ENCODE measurements at places on chromosomes 12 and 14.

GRCh38 chr14:99321236-99321925, 49.4 kb upstream of the BCL11B start:
- DNase-seq, result no peak

DNA sequence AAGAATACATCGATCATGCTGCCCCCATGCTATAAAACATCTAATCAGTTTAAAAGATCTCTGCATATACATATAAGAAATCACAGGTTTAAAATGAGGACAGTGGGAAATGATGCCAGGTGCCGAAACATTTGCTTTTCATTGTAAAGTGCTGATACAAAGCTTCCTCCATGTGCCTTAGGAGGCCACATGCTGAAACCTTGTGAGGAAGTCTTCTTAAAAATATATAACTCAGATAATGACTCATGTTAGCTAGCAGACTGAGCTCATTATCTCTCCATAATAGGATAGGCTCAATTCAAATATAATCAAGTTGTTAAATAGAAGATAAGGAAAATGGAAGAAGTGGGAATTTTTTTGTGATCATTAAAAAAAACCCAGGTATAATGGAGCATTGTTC, 65.9 kb downstream of the RFX4 start:
- no peak for DNase-seq

DNA sequence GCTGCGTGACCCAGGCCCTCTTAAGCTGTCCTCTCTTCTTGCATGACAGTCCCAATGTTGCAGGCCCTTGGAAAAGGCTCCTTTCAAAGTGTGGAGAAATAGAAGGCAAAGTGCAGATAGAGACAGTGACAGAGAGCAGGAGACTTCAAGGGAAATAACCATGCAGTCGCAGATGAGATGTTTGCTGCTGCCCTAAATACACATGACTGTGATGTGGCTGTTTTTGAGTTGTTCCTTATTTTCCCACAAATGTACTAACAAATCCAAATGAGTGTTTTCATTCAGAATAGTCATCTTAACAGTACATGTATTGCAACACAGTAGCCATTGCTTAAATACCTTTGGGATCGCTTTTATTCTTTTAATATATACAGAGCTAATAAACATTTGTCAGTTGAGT, 101.6 kb downstream of the SLC15A5 start:
- DNase-seq, result no peak

DNA sequence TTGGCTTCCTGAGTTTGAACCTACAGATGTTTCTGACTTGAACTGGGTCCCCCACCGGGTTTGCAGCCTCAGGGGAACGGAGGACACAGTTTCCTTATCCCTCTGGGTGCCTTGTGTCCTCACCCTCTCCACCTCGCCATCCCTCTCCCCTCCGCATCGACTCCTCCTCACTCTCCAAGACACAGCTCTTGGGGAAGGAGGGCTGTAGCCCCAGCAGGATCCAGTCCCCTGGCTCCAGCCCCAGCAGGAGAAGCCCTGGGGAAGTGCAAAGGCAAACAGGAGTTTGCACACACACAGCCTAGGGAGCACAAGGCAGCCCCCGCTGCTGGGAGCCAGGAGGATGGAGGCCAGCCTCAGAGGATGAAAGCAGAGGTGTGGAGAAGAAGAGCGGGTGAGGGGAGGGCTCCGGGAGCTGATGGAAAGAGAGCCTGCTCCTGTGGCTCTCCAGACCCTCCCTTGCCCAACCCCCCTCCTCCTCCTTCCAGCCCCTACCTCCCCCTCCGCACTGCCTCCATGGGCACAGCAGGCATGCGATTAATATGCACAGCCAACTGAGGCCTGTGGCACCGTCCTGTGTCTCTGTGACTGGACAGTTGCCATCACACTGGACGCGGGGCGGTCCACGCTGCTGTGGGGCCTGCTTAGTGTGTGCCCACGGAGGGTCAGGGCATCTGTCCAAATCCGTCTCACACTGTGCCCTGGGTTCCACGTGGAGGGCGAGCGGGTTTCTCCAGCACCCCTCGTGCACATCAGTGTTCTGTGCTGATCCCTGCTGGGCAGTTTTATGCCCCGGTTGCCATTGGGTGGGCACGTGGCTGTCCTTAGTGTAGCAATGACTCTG, 193.7 kb upstream of the DIO3 start:
- DNase-seq, result no peak

DNA sequence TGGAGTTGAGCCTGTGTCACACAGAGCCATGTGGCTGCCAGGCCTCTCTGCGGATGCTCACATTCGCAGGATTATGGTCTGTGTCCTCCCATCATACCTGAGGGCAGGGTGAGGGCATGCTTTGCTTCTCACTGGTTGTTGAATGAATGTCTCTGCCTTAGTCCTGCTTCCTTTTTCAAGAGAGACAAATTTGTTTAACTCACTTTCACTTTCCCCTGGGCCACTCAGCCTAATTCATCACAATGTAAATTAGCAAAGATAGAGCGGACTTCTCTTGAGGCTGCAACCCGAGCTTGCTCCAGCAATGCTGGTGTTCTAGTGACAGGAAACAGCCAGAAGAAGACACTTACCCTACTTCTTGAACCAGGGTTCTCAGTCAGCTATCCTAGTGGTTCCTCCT, 35.5 kb upstream of the PAX9 start:
- no peak for DNase-seq

DNA sequence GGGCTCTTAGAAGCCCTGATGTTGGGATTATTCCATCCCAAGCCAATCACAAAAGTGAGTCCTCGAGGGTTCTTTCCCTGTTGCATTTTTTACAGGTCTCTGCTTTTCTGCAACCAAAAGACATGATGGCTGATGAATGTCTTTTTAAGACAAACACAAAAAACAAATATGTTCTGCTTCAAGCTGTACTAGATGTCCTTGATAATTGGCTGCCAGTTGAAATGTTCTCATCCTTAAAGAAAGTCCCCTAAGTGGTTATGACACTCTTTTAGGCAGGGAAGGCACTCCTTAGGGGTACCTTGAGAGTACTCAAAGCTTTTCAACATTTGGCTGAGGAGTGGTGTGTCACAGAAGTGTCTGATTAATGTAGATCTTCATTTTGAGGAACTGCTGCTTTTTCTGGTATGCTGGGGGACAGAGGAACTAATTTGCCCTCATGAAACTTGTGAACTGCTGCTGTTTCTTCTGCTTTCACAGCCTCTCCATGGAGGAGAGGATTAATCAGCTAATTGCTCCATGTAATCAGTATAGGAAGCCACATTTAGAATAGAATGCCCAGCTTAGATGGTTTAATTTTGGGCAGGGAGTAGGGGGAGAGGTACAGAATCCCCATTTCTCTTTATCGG, 22.8 kb upstream of the IGF1 start:
- DNase-seq, result no peak

- DNase-seq, result no peak
Measured at GRCh38 chr14:50103558-50103957, 12.8 kb downstream of the VCPKMT start.

GRCh38 chr12:92122941-92123779, 22.5 kb downstream of the BTG1 start:
- DNase-seq, result no peak

DNA sequence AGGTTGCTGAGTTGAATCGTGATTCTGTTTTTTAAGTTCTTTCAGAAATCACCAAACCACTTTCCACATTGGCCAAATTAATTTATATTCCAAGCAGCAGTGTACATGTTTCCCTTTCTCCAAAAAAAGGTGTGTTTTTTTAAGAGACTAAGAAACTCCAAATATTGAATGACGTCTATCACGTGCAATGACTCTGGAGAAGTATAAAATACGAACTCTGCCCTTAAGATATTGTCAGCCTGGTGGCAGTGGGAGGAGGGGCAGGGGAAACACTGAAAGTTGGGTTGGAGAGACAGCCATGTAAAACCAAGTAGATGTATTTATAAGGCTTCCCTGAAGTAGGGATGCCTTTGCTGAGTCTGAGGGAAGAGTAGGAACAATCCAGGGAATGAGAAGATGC, 50.1 kb upstream of the DHRS4 start:
- no peak for DNase-seq

DNA sequence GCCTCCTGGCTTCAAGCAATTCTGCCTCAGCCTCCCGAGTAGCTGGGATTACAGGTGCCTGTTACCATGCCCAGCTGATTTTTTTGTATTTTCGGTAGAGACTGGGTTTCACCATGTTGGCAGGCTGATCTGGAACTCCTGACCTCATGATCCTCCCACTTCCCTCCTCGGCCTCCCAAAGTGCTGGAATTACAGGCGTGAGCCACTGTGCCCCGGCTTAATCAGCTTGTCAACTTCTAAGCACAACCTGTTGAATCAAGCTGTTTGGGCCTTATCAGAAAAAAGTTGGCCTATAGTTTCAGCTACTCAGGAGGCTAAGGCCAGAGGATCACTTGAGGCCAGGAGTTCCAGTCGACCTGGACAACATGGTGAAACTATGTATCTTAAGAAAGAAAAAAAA, 7.9 kb downstream of the MARK3 start:
- no peak for DNase-seq

DNA sequence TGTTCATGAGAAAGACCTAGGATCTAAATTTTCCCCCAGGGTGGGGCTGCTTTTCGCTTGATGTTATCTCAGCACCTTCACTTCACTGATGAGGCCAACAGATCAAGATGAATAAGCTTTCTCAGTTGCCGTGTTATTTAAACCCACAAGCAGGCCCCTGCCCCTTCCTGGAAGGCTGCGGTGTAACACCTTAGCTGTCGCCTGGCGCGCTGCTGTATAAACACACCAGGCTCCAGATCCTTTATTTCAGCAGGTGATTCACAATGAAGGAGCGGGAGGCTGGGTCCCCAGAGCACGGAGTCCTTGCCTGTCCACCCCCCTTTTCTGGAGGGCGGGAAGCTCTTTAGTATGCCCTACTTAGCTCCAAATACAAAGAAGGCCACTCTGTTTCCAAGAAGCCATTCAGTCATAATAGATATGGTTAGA, 515.4 kb downstream of the FUT8 start:
- DNase-seq, result peak; percentile 58

All from stimulated activated CD4-positive, alpha-beta T cell treated with anti-CD3 and anti-CD28 coated beads, TNF-alpha, amount 100 ng/mL, for 4 hours (primary cell).